Naive thymus-derived CD8-positive, alpha-beta T cell (primary cell): ENCODE measurements at places on chromosomes 12 and 14.

DNA sequence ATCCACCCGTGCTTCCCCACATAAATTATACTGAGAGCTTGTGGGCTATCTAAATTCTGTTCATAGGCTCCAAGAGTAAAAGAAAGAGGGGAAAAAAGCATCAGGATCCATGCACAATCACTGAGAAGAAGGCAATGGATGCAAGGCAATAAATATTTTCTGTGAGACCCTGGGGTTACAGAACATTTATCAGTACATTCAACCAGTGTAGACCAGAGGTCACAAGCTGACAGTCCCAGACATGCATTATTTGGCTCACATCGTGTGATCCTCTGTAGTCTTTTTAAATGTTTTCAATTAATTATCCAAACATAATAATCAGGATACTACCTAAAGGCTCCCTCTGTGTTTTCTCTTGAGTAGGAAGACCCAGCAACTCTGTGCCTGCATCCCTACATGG lies 267.9 kb upstream of the CAND1 start:
- DNase-seq = no peak

DNA sequence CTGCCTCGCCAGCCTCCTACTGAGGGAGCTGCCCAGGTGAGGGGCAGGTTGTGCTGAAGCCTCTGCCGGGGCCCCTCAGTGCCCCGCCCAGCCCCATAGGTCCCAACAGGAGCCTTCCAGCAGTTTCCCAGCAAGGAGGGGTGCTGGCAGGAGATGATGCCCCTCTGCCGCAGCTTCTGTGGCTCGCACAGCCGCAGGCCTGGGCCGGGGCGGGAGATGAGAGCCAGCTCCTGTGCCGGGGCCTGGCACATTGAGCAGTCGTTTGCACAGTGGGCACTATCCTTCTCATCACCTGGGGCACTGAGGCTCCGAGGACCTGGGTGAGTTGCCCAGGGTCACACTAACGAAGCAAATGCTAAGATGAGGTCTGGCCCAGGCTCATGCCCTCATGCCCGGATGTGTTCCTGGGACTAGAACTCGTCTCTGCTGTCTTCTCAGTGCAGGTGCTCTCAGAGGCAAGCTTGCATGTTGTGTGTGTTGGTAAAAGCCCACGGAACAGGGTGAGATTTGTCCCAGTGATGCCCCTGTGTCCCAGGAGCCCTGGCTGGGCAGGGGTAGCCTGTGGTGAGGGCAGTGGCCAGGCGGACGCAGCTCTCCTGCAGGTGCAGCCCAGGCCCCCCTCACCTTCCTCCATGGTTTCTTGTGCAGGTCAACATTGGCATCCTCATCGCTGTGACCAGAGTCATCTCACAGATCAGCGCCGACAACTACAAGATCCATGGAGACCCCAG lies 177.5 kb downstream of the ADGRD1 start:
- DNase-seq = no peak

- DNase-seq = no peak
Observed at GRCh38 chr14:48349689-48350088, 674.3 kb upstream of the MDGA2 start.

DNA sequence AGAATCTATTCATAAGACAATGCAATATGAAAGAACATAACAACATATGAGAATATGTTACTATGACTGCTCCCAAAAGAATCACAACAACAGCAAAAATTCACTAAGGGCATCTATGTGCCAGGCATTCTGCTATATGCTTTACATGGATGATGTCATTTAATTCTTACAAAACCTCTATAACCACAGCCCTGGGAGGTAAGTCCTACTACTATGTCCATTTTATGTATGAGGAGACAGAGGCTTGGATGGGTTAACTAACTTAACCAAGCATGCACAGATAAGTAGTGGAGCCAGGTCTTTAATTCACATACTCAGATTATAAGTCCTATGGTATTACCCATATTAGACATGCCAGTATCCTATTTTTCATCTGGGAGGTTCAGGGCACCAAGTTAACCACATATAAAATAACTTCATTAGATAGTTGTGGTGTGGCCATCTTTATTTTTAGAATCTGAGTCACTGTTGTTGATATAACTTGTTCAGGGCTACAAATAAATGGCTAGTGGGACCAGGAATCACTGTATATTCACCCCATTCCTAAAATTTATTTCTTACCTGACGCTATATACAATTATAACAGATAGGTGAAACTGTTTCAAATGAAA lies 33.2 kb upstream of the RAD51AP1 start:
- no peak for DNase-seq

DNA sequence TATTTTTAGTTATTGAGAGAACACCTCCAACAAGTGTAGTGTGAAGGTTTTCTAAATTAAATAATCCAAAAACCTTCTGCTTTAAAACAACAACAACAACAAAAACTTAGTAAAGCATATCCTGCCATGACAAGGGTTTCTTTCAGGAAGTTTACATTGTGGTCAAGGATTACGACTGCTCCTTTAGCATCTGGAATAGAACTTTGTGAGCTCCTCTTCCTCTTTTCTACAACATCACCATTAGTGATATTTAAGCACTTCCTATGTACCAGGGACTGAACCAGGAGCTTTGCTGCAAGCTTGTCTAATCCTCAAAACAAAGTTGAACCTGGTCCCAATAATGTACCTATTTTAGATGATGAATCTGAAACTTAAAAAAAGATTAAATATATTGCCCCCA lies 315.4 kb upstream of the KITLG start:
- no peak for DNase-seq
